Activated T-cell treated with anti-CD3 and anti-CD28 coated beads for 4 hours (primary cell): ENCODE measurements at places on chromosomes 12 and 14.

DNA sequence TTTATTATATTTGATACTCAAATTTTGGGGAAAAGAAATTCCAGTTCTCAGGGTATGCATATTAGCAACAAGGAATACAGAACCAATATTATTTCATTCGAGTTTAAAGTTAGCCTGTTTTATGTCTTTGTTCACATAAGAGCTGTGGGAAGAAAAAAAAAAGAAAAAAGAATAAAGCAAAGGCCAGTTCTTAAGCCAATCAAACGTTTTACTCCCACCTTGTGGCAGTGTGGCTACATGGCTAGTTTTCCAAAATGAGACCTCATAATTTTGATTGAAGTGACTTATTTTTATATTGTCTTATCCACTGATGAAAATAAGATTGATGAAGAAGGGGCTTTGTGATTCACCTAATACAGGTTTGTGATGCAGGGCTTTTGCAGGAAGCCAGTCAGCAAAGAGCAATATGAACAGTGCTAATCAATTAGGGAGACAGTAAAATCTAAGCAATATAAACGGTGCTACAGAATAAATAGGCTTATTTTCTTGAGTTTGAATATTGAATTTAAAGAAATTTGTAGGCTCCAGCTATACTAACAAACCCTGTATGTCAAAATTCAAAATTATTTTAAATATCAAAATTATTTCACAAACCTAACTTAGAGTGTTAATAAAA is 624.1 kb upstream of the FOXG1 start:
- no peak for DNase-seq

GRCh38 chr14:104314251-104314941 is 176.0 kb downstream of the KIF26A start:
- DNase-seq = no peak

- peak; percentile 28 for DNase-seq
Measured at GRCh38 chr12:55188974-55189556, 31.8 kb upstream of the OR10A7 start.

DNA sequence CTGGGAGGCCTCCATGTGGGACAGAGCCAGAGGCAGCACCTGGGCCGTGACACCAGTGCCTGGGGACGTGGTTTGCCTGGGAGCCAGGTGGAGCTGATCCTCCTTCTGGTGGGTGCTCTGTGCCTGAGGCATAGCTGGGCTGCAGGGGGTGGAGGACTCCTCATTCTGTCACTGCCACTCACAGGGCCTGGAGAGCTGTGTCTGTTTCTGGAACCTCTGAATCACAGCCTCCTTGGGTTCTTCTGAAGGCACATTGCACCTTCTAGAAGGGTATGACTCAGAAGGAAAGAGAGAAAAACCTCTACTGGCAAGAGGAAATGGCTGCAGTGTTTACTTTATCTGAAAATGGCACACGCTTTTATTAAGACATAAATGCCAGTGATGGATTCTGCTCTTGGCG is 659.8 kb downstream of the VRK1 start:
- peak; percentile 58 for DNase-seq

DNA sequence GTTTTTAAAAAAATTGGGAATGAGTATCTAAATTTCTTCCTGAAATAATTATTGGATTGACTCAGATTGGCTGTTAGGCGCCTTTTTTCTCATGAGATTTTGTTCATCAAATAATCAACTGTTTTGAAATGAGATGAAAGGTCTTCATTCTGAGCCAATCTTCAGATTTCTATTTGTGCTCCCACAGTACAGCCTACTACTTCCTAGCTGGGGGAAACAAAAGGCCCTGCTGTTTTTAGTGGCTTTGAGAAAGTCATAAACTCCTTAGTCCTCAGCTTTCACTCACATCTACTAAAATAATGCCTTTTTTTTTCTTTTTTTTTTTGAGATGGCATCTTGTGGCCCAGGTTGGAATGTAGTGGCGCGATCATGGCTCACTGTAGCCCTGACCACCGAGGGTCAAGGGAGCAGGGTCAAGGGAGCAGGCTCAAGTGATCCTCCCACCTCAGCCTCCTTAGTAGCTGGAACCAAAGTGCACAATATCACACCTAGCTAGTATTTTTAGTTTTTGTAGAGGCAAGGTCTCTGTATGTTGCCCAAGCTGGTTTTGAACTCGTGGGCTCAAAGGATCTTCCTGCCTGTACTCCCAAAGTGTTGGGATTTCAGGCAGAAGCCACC is 15.2 kb downstream of the NACA start:
- no peak for DNase-seq

DNA sequence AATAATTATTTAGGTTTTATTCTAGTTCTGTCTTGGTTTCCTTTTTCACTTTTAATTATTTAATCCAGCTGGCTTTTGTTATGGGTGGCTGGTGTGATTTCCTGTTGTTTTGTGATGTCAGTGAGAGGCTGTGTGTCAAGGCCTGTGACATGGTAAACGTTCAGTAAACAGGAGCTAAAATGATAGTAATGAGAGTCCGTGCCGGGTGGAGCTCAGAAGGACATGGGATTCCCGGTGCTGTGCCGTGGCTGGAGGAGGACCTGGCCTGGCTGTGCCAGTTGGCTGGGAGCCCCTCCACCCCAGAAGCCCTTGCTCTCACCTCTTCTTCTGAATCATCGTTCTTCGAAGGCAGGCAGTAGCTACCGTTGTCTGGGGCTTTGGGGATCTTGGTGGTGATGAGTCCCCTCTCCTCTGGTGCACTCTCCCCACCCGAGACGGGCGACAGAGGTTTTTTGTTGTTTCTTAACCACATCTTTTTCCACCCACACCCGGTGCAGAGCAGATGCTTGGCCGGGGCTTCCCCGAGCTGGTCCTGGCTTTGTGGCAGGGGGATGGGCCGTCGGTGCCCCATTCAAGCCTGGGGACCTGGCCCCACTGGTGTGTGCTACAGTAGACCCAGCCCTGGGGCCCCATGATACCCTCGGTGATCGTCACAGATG is 29.1 kb downstream of the SH2B3 start:
- DNase-seq = peak; percentile 78

- no peak for DNase-seq
Measured at GRCh38 chr14:76337635-76338545, 38.0 kb upstream of the ESRRB start.

DNA sequence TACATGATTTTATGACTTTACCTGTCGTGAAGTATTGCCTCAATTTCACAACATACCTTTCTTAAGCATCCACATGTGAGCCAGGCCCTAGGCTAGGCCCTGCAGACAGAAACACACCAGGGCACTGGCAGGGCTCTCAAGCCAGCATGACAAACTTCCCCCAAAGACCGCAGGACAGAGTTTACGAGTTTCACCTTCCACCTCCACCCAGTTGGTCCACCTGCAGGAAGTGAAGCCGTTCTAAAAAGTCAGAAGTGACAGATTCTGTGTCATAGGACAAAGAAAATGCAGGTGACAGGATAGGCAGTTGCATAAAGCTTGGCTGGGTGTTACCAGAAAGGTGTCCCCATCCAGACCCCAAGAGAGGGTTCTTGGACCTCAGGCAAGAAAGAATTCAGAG is 382.3 kb downstream of the PCNX1 start:
- no peak for DNase-seq

- no peak for DNase-seq
Measured at GRCh38 chr12:50764286-50765094, 589 bp downstream of the ATF1 start.

GRCh38 chr14:22168092-22168955 is 420.7 kb downstream of the DAD1 start:
- DNase-seq = no peak

- DNase-seq = no peak
Measured at GRCh38 chr14:58978343-58978742, 210.1 kb upstream of the DAAM1 start.

GRCh38 chr14:98909251-98909944 is 362.6 kb downstream of the BCL11B start:
- DNase-seq = no peak

DNA sequence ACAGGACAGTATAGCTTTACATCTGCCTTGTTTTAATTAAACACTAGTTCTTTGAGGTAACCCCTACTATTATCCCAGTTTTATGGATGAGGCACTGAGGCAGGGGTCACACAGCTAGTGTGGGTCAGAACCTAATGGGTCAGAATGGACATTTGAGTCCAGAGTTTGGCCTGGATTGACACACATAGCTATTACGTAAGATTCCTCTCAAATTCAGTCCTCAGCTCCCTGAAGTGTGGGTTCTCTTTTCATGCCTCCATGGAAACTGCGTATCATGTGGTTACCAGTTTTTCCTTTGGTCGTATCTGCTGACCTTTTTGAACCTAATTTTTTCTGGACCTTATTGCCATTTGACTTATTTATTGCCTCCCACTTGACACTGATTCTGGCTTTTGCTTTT is 40.4 kb downstream of the PSEN1 start:
- DNase-seq = no peak

DNA sequence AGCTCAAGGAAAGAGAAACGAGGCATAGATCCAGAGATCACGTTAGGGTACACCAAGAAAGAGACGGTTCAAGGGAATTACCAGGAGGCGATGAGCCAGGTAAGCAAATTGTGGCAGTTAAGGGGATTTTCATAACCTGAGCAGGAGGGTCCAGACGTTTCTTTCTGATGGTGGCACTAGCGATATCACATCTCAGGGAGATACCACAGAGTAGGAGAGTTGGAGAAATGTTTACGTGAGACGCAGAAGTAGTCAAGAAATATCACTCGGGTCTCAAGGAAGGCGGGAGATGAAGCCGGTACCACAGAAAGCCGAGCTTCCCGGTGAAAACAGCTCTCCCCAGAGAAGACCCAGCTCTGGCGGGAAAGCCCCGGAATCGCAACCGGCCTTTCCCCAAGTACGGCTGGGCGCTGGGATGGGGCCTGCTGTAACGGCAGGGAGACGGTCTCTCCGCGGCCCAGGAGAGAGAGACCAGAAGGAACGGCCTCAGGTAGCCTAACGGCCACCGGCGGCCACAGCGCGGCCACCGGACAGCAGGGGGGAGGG is 485 bp downstream of the SENP1 start:
- DNase-seq = peak; percentile 31

- DNase-seq = no peak
Measured at GRCh38 chr12:56803750-56804149, 40.6 kb downstream of the HSD17B6 start.

DNA sequence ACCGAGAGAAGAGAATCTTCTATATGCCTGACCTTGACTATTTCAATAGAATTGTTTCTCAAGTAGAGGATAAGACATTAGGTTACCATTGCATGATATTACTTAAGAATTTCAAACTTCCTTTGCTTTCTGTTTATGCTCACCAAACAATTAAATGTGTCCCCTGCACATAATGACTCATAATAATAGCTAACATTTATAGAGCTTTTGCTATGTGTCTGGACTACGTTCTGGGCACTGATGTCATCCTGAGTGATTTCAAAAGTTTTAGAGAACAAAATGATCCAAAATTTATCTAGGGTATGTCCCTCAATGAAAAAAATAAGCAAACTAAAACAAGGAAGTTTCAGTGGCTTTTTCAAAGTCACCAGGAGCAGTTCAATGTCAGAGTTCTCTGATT is 38.8 kb downstream of the SLC15A5 start:
- no peak for DNase-seq

- no peak for DNase-seq
Measured at GRCh38 chr12:33427071-33427470, 12.5 kb downstream of the SYT10 start.

GRCh38 chr12:109346920-109347319 is 780 bp upstream of the MYO1H start:
- DNase-seq = no peak

- DNase-seq = no peak
Measured at GRCh38 chr12:72511498-72511897, 239.3 kb downstream of the TRHDE start.

- DNase-seq = no peak
Measured at GRCh38 chr14:29425705-29426482, 501.8 kb downstream of the PRKD1 start.

- DNase-seq = no peak
Measured at GRCh38 chr14:40494483-40494882, 1062.2 kb upstream of the FBXO33 start.

- DNase-seq = no peak
Measured at GRCh38 chr12:113866496-113866895, 99.6 kb downstream of the RBM19 start.

DNA sequence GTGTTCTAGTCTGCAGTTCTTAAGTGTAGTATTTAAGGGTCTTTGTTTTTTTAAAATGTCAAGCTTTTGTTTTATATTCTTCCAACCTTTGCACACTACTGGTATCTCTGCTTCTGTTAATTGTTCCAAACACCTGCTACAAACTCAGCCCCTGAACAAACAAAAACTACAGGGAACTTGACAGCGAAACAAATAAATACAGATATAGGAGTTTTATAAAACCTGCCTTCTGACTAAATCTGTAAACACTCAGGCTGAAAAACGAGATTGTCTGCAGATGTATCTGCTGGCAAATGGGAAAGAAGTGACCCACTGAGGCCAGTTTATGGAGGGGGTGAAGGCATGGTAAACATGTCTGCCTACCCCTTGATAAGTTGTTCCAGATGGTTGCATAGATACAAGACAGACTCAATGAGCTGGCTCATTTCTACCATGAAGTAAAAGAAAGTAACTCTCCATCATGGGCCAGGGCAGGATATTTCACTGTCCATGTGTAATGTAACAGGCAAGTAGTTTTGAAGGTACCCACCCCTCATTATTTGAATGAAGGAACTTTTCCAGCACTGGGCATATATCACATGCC is 75.6 kb downstream of the LMO3 start:
- DNase-seq = no peak

DNA sequence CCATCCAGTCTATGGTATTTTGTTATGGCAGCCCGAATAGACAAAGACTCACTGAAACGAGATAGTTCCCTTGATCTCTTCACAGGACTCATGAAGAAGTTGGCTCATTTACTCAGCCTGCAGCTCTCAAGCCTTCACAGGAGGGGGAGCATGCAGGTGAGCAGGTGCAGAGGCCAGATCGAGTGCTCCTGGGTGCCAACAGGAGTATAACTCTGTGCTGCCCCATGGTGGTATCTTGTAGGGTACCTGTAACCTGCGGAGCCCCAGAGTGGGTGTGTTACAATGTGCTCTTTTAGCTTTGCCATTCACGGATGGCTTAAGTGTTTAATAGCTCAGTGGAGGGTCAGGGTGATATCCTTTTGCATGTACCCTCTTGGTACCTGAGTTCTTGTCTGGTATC is 159.5 kb downstream of the METTL25 start:
- DNase-seq = no peak

- no peak for DNase-seq
Measured at GRCh38 chr12:121823101-121823726, 19.4 kb downstream of the SETD1B start.

DNA sequence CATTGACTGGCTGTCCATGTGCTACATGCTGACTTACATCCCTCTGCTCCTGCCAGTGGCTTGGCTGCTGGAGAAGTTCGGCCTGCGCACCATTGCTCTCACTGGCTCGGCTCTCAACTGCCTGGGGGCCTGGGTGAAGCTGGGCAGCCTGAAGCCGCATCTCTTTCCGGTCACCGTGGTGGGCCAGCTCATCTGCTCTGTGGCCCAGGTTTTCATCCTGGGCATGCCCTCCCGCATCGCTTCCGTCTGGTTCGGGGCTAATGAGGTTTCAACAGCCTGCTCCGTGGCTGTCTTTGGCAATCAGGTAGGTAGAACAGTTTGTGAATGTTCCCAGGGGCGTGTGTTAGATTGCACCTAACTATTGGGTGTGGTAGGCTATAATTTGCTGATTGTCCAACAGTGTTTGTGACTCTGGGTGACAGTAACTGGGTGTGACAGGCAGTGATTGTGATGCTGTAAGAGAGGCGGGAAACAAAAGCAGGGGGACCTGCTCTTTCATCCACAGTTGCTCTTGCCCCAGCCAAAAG is 981 bp downstream of the FLVCR2 start:
- DNase-seq = no peak

GRCh38 chr12:98696036-98696646 is 51.1 kb downstream of the APAF1 start:
- DNase-seq = no peak
